ENCODE measurements at places on chromosomes 3 and 15. TPM values are rescaled to one million over a fixed set of nuclear protein-coding genes. Genes with fewer than 3 reads are reported as not detected.

GRCh38 chr3:50303013-50303815 lies at the start of gene HYAL1:
Gene HYAL1, minus strand, starts transcription at chr3:50303574. Its CDS starts 618 bp downstream, at chr3:50302956.
- no peak for DNase-seq

DNA sequence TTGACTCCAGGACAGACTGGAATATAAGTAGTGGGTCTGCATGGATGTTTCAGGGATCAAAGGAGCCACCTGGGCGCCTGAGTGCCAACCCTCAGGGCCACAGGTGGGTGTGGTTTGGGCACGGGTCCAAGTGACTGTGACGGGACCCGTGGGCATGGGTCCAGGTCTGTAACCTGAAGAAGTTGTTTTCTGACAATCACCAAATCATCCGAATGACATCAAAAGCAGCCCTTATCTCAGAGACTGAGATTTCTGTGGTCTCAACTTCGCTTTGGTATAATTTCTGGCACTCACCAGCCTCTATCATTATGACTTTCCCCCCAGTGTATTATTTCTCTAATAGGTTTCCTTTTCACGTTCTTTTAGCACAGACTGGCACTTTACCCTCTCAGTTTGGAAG lies 24.4 kb downstream of the RLBP1 start:
- DNase-seq, result no peak

DNA sequence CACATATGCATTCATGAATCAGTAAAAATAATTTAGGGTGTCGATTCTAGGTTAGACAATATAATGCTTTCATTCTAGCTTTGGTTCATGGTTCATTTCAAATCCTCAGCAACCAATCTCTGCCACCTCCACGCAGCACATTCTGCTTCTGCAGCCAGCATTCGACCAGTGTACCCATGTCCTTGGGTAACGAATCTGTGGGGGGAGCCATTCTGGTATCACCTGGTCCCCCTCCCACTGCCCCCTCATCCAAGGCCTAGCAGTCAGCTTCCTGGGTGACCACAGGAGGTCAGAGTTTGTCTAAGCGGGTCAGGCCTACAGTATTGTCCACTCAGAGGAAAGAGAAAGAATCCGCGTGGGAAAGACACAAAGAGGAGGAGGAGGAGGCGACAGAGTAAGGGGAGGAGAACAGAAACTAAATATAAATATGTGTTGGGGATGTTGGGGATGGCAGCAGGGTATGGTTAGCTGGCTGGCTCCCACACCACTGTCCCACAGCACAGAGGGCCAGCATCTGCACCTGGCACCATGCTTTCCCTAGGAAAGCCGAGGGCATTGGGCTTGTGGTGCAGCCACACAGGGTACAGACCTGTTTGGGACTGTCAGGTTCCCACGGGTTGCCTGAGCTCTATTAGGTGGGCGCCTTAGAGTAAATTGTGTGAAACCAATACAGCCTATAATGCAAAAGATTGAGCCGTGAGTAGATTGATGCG lies 12.1 kb downstream of the PAK6 start:
- DNase-seq, result peak; percentile 62

DNA sequence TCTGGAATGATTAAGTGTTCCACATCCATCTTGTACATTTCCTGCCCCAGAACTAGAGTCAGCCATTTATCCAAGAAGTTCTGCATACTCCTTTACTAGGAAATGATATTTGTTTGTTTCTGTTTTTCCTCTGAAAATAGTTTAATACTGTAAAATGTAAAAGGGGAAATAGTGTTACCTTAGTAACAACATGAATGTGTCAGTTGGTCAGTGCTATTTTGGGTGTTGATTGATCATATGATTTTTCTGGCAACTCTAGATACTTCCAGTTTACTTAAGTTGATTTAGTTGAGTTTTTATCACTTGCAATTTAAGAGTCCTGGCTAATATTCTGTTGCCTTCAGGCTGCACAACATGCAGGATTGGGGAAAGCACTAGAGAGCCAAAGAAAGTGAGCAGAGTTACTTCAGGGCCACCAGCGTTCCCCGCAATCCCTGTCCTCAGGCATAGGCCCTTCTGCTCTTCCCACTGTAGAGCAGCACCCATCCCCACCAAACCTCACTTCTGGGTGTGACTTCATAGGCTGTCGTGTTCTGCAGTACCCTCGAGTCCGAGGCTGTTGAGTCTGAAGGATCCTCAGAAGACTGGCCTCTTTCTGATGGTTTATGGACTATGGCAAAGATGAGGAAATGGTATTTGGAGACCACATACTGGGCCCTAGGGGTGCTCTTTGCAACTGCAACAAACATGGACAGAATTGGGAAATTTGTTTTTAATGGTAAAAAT lies 69.0 kb downstream of the CHD2 start:
- DNase-seq, result peak; percentile 13

GRCh38 chr15:28881170-28881569 lies 4.6 kb upstream of the APBA2 start:
- peak; percentile 88 for DNase-seq

DNA sequence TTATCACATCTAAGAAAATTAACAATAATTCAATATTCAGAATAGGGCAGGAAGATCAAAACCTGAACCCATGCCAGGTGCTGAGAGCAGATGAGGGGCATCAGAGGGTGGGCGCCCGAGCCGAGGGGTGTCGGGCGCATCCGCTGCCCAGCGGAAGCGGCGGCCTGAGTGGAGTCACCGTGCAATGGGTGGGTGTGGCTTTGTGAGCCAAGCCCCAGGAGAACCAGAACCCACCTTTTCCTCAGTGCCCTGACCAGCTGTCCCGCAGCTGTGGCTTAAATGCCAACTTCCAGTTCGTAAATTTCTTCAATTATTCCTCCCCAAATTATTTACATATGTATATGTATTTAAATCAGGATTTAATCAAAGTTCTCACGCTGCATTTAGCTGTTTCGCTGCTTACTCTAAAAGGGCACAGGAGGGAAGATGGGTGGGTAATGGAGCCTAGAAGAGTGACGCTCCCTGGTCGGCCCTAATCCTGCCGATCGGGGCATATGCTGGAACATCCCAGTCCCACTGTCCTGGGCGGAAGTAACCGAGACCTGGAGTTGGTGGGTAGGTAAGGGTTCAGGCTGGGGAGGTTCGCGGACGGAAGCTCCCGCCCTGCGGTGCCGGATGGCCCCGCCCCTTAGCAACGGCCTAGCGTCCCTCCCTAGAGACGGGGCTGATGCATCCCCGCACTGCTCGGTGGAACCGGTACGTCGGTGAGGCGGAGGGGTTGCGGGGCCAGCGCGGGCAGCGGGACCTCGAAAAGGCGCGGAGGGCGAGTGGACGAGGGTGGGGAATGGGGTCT lies 1.3 kb downstream of the DNAH1 start:
- DNase-seq, result peak; percentile 97

- no peak for DNase-seq
These were observed 33.4 kb downstream of the SMAD3 start for GRCh38 chr15:67098768-67099282.

Gene AADACL2
- not detected for total RNA-seq

Gene ATP8B4
- 1.1 TPM for total RNA-seq

Gene DNAH12
- total RNA-seq, result under 0.01 TPM
